ENCODE measurements at places on chromosomes 3 and 15. TPM values are rescaled to one million over a fixed set of nuclear protein-coding genes. Genes with fewer than 3 reads are reported as not detected.

The ETV5 gene
- 25.0 TPM for total RNA-seq

The CAPN3 gene
- 6.7 TPM for total RNA-seq

The LRRC2 gene
- 2.1 TPM for total RNA-seq

The C2CD4B gene
- total RNA-seq, result 12.1 TPM

The FOXL2 gene
- total RNA-seq, result not detected

The TUBGCP5 gene
- total RNA-seq, result 16.3 TPM

GRCh38 chr3:113685956-113686721 lies 10.3 kb downstream of the USF3 start:
- no peak for DNase-seq

- DNase-seq, result no peak
These were observed 33.6 kb downstream of the HMG20A start for GRCh38 chr15:77454265-77454664.

- no peak for DNase-seq
These were observed 81.7 kb downstream of the WNT5A start for GRCh38 chr3:55405436-55405835.

DNA sequence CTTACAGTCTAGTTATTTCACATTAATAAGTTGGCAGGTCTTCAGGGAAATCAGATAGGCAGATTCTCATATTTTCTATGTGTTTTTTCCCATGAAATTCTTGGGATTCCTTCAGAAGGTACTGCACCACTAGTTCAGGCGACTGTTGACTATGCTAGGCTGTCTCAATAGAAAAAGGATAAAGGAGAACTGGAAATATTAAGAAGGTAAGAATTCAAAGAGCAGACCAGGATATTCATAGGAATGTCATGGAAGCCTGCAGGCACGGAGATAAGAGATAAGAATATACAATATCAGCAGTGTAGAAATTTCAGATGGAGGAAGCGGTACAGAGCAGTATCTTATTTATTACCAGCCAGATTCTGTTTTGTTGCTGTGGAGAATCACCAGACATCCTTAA lies 432.1 kb upstream of the MDFIC2 start:
- DNase-seq, result no peak

DNA sequence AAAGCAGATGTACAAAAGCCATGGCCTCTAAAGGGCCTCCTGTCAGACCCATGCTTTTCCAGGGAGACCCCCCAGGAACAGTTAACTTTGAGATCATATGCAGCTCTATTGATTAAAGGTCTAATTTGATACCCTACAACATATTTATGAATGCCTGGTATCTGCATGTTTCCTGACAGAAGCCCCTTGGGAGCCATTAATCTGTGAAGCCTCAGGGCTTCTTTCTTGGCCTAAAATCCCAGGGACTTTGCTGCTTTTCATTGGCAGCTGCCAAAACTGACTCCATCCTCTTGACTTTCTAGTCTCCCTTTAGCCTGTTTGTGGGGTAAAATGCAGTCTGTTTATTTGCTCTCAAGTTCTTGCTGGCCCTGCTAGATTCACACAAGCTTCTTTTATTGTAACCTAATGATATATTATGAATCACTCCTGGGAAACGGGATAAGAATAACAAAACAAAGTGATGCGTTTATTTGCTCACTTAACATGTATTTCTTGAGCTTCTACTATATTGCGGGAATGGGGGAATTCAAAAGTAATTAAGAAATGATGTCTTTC lies 257.0 kb downstream of the LSAMP start:
- DNase-seq, result no peak

DNA sequence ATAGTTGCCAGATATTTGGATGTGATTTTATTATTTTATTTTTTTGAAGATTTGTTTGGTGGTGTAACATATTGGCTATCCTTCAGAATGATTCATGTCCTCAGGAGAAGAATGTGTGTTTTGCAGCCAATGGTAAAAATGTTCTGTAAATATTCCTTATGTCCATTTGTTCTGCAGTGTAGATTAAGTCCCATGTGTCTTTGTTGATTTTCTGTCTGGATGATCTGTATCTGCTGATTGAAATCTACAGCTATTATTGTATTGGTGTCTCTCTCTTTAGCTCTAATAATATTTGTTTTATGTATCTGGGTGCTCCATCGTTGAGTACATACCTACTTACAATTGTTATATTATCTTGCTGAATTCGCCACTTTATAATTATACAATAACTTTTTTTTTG lies 1641.7 kb downstream of the OTOL1 start:
- no peak for DNase-seq

DNA sequence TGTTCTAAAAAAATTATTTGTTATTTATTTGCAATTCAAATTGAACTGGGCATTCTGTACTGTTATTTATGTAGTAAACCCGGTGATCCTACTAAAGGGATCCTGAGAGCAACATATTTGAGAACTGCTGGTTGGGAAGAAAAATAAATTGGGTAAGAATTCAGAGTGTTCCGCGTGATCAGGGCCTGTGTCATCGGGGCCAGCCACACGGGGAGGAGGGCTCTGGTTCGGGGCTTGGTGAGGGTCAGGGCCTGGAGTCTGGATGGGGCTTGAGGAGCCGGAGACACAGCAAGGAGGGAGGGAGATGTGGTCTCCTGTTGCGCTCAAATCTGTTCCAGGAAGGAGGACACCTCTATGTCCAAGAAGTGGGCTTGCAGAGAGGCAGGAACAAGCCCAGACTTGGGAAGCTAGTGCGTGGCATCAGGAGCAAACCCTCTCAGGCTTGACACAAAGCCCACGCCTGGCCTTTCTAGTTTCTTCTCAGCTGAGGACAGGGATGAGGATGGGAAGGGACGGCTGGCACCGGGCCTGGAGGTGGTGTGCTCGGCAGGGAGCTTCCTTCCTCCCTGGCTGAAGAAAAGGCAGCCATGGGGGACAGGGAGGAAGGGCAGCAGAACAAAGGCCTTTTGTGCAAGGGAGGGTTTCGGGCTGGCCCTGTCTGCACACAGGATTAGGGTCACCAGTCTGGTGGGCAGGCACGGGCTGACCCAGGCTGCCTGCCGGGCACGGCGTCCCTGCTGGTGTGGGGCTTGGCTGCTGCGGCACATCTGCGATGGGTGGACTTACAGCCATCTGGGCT lies 22.9 kb upstream of the FBLN2 start:
- DNase-seq, result no peak

- no peak for DNase-seq
These were observed 96.8 kb downstream of the SLMAP start for GRCh38 chr3:57852896-57853295.

- no peak for DNase-seq
These were observed 98.5 kb downstream of the FRMD5 start for GRCh38 chr15:44096596-44096995.

DNA sequence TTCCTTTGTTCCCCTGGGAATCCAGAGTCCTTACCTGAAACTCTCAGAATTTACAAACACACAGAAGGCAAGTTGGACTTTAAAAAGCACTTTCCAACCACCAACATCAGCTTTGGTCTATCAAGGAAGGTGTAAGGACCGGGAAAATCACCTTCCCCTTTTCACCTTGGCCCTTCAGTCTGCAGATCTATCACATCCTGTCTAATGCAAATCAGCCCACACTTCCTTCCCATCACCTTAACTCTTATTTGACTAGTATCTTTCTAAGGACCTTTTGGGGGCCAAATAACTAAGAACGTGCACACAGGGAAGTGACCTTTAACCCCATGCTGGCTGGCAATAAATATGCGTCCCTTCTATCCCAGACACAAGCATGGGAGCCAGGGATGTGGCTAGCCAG lies 320.6 kb downstream of the ARRDC4 start:
- DNase-seq, result no peak

Measured in mesenteric fat pad (tissue), 1 donor.